ENCODE measurements at places on chromosomes 13 and 19.

DNA sequence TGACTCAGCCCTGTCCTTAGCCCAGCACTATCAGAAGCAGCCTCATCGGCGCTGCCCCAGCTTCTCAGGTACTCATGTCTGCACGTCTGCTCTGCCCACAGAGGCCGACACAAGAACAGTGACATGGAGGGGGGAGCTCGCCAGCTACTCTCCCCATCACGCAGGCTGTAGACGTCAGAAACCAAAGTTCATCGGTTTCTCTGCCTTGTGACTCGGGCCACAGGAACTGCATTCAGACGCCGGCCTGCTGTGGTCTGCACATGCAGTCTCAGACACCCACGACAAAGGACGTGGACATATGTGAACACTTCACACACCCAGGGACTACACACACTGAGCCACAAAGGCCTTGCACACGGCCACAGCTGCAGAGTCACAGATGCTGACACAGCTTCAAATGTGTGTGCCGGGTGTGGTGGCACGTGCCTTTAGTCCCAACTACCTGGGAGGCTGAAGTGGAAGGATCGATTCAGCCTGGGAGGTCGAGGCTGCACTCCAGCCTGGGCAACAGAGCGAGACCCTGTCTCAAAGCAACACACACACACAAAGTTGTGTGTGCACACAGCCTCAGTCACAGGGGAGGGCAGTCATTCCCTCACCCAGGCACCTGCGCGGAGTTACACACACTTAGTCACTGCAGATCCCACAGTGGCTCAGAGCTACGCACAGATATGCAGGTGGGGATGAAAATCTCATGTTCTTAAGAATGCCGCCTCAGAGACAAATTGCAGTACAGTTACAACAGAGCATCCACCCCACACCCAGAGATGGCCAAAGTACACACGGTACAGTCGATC, 4.9 kb upstream of the ZFP36 start:
- H3K27ac ChIP-seq = peak overlapping the region; percentile 100
- H3K36me3 ChIP-seq = peaks cover 12% of the 10 kb centered on the region
- H3K4me3 ChIP-seq = peak overlapping the region; percentile 75
- DNase-seq = peak; percentile 92

- H3K27me3 ChIP-seq = peaks cover 2% of the 10 kb centered on the region
- H3K36me3 ChIP-seq = no peaks in the 10 kb centered on the region
- peak; percentile 61 for DNase-seq
- H3K27ac ChIP-seq = peak overlapping the region; percentile 63
Measured at GRCh38 chr19:4866595-4867424, 657 bp downstream of the PLIN3 start.

- peaks cover 62% of the 10 kb centered on the region for H3K4me1 ChIP-seq
- peak overlapping the region; percentile 8 for H3K27ac ChIP-seq
- H3K4me3 ChIP-seq = no peak overlapping the region
- DNase-seq = no peak
- no peaks in the 10 kb centered on the region for H3K27me3 ChIP-seq
Measured at GRCh38 chr13:40434516-40435397, 231.7 kb downstream of the FOXO1 start.

DNA sequence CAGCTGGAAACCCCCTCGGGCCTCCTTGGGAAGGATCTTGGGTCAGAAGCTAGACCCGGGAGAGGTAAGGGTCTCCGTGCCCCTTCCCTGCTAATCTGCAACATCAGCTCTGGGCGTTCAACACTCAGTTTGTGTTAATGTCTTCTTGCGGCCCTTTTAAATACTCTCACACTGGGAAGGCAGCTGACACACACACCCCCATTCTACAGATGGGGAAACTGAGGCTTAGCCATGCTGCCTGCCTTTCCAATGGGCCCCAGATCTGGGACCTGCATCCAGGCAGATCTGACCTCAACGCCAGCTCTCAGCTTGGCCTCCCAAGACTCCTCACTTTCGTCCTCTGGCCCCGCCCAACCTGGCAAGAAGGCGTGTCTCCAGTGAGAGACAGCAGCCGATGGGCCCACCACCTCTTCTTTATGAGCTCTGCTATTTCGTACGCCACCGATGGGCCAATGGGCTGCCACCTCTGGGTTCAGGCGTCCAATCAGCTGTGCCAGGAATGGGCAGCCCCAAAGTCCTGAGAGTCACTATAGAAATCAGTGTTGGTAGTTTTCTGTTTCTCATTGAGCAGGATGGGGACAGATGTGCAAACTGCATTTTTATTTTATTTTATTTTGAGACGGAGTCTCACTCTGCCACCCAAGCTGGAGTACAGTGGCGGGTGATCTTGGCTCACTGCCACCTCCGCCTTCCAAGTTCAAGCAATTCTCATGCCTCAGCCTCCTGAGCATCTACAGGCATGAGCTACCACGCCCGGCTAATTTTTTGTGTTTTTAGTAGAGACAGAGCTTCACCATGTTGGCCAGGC, 43.8 kb downstream of the DNM2 start:
- no peak overlapping the region for H3K4me3 ChIP-seq
- DNase-seq = no peak
- no peaks in the 10 kb centered on the region for H3K27me3 ChIP-seq
- H3K27ac ChIP-seq = peak overlapping the region; percentile 89
- peaks cover 31% of the 10 kb centered on the region for H3K36me3 ChIP-seq
- H3K4me1 ChIP-seq = peaks cover 74% of the 10 kb centered on the region

DNA sequence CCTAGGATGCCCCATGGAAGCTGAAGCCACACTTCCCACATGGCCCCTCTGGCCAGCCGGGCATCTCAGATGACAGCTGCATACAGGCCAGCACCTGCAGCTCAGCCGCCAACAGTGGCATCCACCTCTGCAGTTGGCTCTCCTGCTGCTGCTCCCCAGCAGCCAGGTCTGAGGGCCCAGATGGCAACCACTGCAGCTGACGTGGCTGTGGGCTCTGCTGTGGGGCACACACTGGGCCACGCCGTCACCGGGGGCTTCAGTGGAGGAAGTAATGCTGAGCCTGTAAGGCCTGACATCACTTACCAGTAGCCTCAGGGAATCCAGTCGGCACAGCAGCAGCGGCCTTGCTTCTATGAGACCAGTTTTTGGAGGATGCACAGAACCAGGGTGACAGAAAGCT, 45.3 kb upstream of the LSM14A start:
- no peaks in the 10 kb centered on the region for H3K27me3 ChIP-seq
- no peak overlapping the region for H3K4me3 ChIP-seq
- H3K27ac ChIP-seq = no peak overlapping the region
- no peak for DNase-seq

GRCh38 chr19:21839976-21840375, 4.0 kb upstream of the ZNF43 start:
- H3K36me3 ChIP-seq = peaks cover 67% of the 10 kb centered on the region
- no peak for DNase-seq
- no peaks in the 10 kb centered on the region for H3K27me3 ChIP-seq
- no peak overlapping the region for H3K27ac ChIP-seq

GRCh38 chr19:4654437-4655361, 15.4 kb downstream of the TNFAIP8L1 start:
- no peak overlapping the region for H3K4me3 ChIP-seq
- no peak overlapping the region for H3K27ac ChIP-seq
- no peak for DNase-seq
- H3K4me1 ChIP-seq = no peaks in the 10 kb centered on the region
- peaks cover 16% of the 10 kb centered on the region for H3K36me3 ChIP-seq

DNA sequence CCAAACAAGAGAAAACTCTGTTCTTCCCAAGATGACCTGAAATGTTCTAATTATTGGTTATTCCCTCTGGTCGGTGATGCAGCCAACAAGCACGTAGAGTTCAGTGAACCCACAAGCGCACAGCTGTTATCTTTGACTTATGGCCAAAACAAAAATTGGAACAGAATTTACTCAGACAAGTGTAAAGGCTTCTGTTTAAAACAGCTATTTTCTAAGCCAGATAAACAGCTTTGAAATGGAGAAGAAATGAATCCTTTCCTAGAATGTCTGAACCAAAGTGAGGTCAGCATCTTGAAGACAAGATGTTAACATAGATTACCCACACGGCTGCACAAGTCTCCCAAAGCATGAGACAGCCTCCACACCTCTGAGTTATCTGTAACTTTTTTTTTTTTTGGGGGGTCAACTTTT, 669.2 kb downstream of the DIAPH3 start:
- DNase-seq = no peak
- H3K27ac ChIP-seq = no peak overlapping the region
- peaks cover under 1% of the 10 kb centered on the region for H3K27me3 ChIP-seq
